ENCODE measurements at places on chromosomes 6 and 20. TPM values are rescaled to one million over a fixed set of nuclear protein-coding genes. Genes with fewer than 3 reads are reported as not detected.

The LRRN4 gene
- total RNA-seq = 11.2 TPM

The RTF2 gene
- 29.1 TPM for total RNA-seq

- DNase-seq = no peak
Observed at GRCh38 chr6:10431423-10432164, 16.7 kb upstream of the TFAP2A start.

GRCh38 chr6:43172104-43173007, 1.3 kb downstream of the SRF start:
- DNase-seq = peak; percentile 54

DNA sequence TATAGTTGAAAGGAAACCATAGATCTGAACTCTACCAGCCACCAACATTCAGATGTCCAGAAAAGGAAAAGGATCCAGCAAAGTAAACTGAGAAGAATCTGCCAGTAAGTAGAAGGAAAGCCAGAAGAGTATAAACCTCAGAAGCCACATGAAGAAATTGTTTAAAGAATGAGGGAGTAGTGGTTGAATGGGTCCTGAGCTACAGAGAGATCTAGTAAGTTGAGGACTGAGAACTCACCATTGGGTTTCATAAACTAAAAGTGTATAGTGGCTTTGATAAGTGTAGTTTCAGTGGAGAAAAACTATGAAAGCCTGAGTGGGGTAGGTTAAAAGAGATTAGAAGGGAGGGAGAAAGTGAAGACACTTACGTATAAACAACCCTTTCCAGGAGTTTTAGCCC, 32.0 kb upstream of the SUMO4 start:
- no peak for DNase-seq

DNA sequence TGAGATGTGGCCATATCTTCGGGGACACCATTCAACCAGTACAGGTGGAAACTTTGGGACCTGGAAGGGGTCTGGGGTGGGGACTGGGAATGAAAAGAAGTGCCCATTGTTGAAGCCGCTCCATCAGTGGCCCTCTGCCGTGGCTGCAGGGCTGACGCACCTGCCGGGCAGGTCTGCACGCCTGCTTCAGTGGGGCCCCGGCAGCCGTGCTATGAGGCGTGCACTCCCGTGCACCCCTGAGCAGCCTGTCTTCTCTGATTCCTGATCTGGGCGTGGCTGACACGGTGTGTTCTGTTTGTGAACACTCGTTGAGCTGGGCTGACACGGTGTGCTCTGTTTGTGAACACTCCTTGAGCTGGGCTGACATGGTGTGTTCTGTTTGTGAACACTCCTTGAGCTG, 155.9 kb downstream of the TAF4 start:
- no peak for DNase-seq

- peak; percentile 91 for DNase-seq
Observed at GRCh38 chr20:62305149-62305764, 2.5 kb downstream of the ADRM1 start.

Measured in body of pancreas (tissue), 4 donors.